ENCODE measurements at places on chromosomes 4 and X.

GRCh38 chrX:13659063-13659462 is 6.1 kb downstream of the TCEANC start:
- H3K36me3 ChIP-seq = peaks cover 12% of the 10 kb centered on the region
- DNase-seq = no peak
- H3K4me3 ChIP-seq = no peak overlapping the region
- no peaks in the 10 kb centered on the region for H3K27me3 ChIP-seq
- no peak overlapping the region for H3K27ac ChIP-seq

DNA sequence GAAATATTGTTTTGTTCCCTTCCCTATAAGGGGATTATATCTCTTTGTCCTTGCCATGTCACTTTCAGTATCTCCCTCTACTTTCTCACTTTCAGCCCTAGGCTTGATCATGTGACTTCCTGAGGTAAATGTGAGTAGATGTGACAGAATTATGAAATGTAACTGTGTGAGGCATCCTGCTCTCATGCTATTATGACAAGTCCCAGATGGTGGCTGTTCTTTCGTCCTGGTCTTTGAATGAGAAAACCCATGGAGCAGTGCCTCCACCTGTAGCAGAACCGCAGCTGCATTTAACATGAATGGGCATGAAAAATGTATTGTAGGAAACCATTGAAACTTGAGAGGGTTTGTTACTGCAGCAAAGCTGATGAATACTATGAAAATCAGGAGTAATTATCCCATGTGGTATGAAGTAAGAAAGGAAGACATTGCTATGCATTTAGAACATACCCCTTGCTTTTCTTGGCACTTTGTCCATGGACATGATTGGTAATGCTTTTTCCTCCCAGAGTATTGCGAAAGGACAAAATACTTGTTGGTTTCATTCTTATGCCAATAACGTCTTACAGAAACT is 202.2 kb upstream of the GPRIN3 start:
- no peaks in the 10 kb centered on the region for H3K27me3 ChIP-seq
- no peak for DNase-seq
- H3K36me3 ChIP-seq = no peaks in the 10 kb centered on the region

GRCh38 chrX:68193234-68193633 is 240.1 kb downstream of the OPHN1 start:
- no peak overlapping the region for H3K4me3 ChIP-seq
- no peak for DNase-seq
- H3K27ac ChIP-seq = no peak overlapping the region
- H3K36me3 ChIP-seq = no peaks in the 10 kb centered on the region
- no peaks in the 10 kb centered on the region for H3K27me3 ChIP-seq

- H3K27ac ChIP-seq = no peak overlapping the region
- H3K4me1 ChIP-seq = peaks cover 13% of the 10 kb centered on the region
- no peak for DNase-seq
- no peaks in the 10 kb centered on the region for H3K27me3 ChIP-seq
- H3K36me3 ChIP-seq = no peaks in the 10 kb centered on the region
Measured at GRCh38 chrX:9857575-9858474, 71.6 kb downstream of the SHROOM2 start.

DNA sequence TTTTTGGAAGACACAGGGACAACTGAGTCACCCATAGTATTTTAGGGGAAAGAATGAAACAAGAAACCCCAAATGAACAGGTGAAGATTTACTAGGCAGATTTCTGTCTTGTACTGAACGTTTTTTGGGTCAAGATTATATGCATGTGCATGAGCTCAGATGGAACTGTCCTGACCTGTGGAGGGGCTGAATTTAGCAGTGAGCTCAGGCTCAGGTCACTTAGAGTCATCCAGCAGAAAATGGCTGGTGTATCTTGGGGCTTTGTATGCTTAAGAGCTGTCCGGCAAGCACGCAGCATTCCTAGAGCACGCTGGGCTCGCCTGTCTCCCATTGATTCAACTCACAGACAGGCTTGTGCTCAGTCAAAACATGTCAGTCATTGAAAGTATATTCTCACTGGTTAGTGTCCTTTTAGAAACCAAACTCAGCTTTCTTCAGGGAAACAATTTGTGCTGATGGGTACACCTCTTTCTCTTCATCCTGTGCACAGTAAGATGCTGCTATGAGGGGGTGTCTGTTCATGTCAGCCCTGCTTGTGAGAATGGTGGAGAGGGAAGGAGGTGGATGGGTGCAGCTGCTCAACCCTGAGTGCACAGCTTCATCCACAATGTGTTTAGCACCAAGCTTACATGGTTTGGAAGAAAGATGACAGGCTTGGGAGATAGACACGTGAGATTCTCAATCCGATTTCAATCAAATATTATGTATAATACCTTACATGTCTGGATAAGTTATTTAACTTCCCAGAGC is 47.5 kb upstream of the PDLIM3 start:
- peaks cover 10% of the 10 kb centered on the region for H3K4me1 ChIP-seq
- H3K27me3 ChIP-seq = no peaks in the 10 kb centered on the region
- H3K4me3 ChIP-seq = no peak overlapping the region
- H3K36me3 ChIP-seq = peaks cover 7% of the 10 kb centered on the region
- DNase-seq = no peak

- H3K4me1 ChIP-seq = no peaks in the 10 kb centered on the region
- no peaks in the 10 kb centered on the region for H3K36me3 ChIP-seq
- H3K27me3 ChIP-seq = no peaks in the 10 kb centered on the region
Measured at GRCh38 chrX:124328765-124329164, 3.7 kb upstream of the TEX13D start.

All from neuronal stem cell (in vitro differentiated cells).